ENCODE measurements at places on chromosomes 1 and 21.

DNA sequence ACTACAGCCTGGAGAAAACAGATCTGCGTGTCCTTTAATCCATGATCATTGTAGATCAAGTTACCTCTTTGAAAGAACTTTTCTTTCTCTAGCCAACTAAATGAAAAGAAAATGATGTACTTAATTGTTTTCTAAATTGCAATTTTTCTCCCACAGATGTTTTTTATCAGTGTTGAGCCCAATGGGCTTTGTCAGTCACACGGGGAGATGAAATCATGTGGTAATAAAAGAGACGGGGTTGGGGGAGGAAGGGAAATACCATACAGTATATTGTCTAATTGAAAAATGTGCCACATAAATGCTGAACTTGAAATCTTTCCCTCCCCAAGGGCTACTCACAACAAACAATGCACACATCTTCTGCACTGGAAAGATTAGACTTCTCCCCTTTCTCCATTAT lies 58.4 kb downstream of the NTMT2 start:
- no peak for DNase-seq

GRCh38 chr1:186655876-186656275 lies 24.3 kb downstream of the PTGS2 start:
- no peak for DNase-seq

GRCh38 chr1:184892116-184892515 lies 82.2 kb downstream of the NIBAN1 start:
- DNase-seq: no peak

- no peak for DNase-seq
Measured at GRCh38 chr21:41632748-41633475, 125.0 kb upstream of the TMPRSS2 start.

DNA sequence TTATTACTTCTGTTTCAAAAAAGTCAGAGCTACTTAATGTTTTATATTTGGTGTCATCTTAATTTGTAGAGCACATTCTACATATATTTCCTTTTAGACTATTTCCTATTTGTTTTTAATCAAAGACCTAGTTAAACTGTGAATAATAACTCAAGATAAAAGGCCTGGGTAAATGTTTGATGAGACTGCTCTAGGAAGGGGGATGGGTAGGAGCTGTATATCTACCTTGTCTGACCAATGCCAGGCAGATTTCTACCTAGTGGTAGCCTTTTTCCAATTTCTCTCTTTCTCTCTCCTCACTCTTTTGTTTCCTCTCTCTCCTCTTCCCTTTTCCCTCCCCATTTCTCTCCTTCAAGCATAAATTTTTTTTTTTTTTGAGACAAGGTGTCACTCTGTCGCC lies 31.9 kb upstream of the IVNS1ABP start:
- DNase-seq: no peak

- DNase-seq: peak; percentile 11
Measured at GRCh38 chr1:108570128-108570527, 10.2 kb downstream of the EEIG2 start.

All from WERI-Rb-1 (cell line).